NCI-H1105 treated with DMSO at 0.1 percent for 48 hours (cell line): ENCODE measurements at places on chromosomes 12 and 14.

DNA sequence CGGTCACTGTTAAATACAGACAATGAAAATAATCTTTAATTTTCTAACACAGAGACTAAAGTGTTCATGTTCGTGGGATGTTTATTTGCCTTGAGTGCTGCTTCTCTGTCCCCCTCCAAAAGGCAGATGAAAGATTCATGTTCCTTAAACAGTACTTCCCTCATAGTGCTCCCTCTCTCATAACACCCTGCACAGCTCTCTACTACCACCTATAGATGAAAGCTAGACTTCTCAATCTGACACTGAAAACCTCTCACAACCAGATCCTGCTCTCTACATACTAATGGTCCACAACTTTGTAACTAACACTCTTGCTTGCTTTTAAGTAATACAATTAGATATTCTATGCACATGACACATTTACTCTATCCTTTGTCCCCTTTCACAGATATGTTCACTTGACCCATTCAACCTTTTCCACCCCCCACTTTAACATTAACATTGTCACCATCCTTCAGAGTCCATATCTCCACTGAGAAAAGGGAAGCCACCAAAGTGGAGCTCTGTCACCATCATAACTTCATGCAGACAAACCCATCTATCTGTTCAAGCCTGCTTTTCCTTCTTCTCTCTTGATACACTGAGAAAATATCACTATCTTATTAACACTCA, 266.4 kb upstream of the USP15 start:
- DNase-seq, result peak; percentile 19

- no peak for DNase-seq
These were observed 58.2 kb downstream of the BEGAIN start for GRCh38 chr14:100528962-100529560.

DNA sequence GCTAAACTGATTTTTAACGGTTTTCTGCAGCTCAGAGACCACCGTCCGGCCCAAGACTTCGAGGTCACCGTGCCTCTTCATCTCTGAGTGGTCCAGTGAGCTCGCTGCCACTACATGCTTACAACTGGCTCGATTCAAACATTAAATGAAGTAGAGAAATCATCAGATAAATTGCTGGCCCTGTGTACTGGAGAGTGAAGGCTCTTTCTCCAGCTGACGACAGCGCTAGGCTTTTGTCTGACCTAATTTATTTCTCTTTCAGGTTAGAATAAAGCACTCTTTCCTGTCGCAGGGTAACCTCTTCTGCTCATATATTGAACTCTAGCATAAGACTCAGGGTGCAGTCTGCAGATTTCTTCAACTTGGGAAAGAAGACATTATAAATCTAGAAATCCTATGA, 6.4 kb downstream of the BCL11B start:
- no peak for DNase-seq

- no peak for DNase-seq
These were observed 29.3 kb downstream of the KICS2 start for GRCh38 chr12:64192644-64193444.

DNA sequence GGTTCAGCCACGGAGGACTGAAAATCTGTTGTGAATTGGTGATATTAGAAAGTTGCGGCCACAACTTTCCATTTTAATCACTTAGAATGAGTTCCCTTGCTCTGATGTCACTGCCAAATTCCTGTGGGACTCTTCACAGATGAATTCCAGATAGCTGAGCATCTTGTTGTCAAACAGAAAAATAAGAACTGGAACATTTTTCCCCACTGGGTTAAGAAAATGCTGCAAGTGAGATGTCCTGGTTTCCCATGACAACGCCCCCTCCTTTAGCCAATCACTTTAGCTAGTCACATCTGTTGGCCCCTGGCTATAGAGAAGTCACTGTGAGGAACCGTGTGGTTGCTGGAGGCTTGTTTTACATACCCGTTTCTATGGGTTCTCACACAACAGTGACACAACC, 135.9 kb downstream of the KTN1 start:
- DNase-seq, result no peak

DNA sequence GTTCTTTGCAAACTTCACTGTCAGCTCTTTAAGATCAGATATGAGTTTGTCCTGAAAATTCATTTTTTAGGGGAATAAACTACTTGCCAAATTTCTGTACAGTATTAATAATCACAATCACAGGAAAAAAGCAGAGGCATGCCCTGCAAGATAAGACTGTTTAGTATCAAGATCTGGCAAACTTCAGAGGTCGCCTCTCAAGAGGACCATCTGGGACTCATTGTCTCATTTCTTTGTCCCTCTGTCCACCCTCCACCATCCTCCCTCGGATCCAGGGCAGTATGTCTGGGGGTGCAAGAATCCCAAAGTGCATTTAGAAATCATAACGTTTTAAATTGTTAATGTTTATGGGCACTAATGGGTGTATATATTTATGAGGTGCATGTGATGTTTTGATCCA, 232.4 kb upstream of the FKBP4 start:
- DNase-seq, result no peak

- DNase-seq, result no peak
These were observed 30.6 kb upstream of the PTPRQ start for GRCh38 chr12:80413462-80413861.
